Endothelial cell (in vitro differentiated cells): ENCODE measurements at places on chromosomes 4 and X. TPM values are rescaled to one million over a fixed set of nuclear protein-coding genes. Genes with fewer than 3 reads are reported as not detected.

The RNF128 gene
- 2.5 TPM for total RNA-seq

The DDX53 gene
- total RNA-seq: not detected

The TLR1 gene
- total RNA-seq: 0.23 TPM

The CCNA2 gene
- total RNA-seq: 11.4 TPM

The LAS1L gene
- total RNA-seq: 32.8 TPM

The AWAT2 gene
- total RNA-seq: not detected

The SPANXA1 gene
- not detected for total RNA-seq

The CPZ gene
- total RNA-seq: 0.90 TPM

The PLAC1 gene
- total RNA-seq: 0.72 TPM

The LDOC1 gene
- total RNA-seq: 38.1 TPM

The BCAP31 gene
- total RNA-seq: 282 TPM

The MAGEB4 gene
- not detected for total RNA-seq

The RIBC1 gene
- total RNA-seq: 0.97 TPM

The PTPN13 gene
- total RNA-seq: 5.6 TPM

The GCNA gene
- total RNA-seq: 3.0 TPM

The TXLNG gene
- total RNA-seq: 6.6 TPM

The TMPRSS11D gene
- not detected for total RNA-seq

The NUP62CL gene
- total RNA-seq: 9.3 TPM

- no peak for DNase-seq
- no peaks in the 10 kb centered on the region for H3K27me3 ChIP-seq
- H3K36me3 ChIP-seq: peaks cover 8% of the 10 kb centered on the region
- no peak overlapping the region for H3K27ac ChIP-seq
- no peak overlapping the region for H3K4me3 ChIP-seq
- no peaks in the 10 kb centered on the region for H3K4me1 ChIP-seq
These were observed 6.4 kb upstream of the ZNF674 start for GRCh38 chrX:46551494-46552128.

GRCh38 chr4:55887594-55887993 is 34.1 kb downstream of the EXOC1 start:
- no peaks in the 10 kb centered on the region for H3K27me3 ChIP-seq
- H3K36me3 ChIP-seq: peaks cover 7% of the 10 kb centered on the region
- DNase-seq: no peak

GRCh38 chr4:165872461-165873297 is at the start of gene TLL1:
Gene TLL1 (plus strand): TSS chr4:165873237. CDS start chr4:165873905, 668 bp downstream.
- peaks cover 45% of the 10 kb centered on the region for H3K4me1 ChIP-seq
- peak within 1 kb of the TSS; percentile 89 for H3K27ac ChIP-seq
- peaks cover 4% of the 10 kb centered on the region for H3K36me3 ChIP-seq
- H3K27me3 ChIP-seq: peaks cover 3% of the 10 kb centered on the region
- DNase-seq: peak; percentile 41

- no peak overlapping the region for H3K27ac ChIP-seq
- no peaks in the 10 kb centered on the region for H3K27me3 ChIP-seq
- no peaks in the 10 kb centered on the region for H3K4me1 ChIP-seq
- no peak for DNase-seq
These were observed 53.7 kb downstream of the THAP9 start for GRCh38 chr4:82954212-82954611.

DNA sequence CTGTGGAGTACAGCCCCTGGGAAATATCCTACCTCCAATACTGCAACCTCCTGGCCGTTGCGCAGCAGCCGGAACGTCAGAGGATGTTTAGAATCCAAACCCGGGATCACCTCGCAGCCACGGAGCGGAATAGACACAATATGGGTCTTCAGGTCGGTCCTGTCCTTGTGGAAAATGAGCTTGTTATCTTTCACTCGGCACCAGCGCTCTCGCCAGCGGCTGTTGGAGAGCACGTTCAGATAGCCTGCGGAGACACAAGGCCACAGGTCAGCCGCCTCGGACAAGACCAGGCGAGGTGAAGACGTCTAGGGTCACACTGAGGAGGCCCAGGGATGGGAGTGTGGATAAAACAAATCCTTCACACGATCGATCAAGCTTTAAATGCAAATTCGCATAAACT is 139.3 kb downstream of the AFAP1 start:
- no peak for DNase-seq
- peaks cover 9% of the 10 kb centered on the region for H3K27me3 ChIP-seq
- H3K36me3 ChIP-seq: peaks cover 31% of the 10 kb centered on the region
- no peak overlapping the region for H3K27ac ChIP-seq

- H3K27ac ChIP-seq: no peak overlapping the region
- DNase-seq: no peak
- no peaks in the 10 kb centered on the region for H3K36me3 ChIP-seq
- H3K4me3 ChIP-seq: no peak overlapping the region
- H3K27me3 ChIP-seq: peaks cover 2% of the 10 kb centered on the region
These were observed 2.2 kb downstream of the TREX2 start for GRCh38 chrX:153443476-153444332.

- H3K4me3 ChIP-seq: no peak overlapping the region
- peaks cover 3% of the 10 kb centered on the region for H3K4me1 ChIP-seq
- peaks cover 2% of the 10 kb centered on the region for H3K27me3 ChIP-seq
- peaks cover 67% of the 10 kb centered on the region for H3K36me3 ChIP-seq
These were observed 78.9 kb downstream of the IRF2 start for GRCh38 chr4:184395451-184395917.

DNA sequence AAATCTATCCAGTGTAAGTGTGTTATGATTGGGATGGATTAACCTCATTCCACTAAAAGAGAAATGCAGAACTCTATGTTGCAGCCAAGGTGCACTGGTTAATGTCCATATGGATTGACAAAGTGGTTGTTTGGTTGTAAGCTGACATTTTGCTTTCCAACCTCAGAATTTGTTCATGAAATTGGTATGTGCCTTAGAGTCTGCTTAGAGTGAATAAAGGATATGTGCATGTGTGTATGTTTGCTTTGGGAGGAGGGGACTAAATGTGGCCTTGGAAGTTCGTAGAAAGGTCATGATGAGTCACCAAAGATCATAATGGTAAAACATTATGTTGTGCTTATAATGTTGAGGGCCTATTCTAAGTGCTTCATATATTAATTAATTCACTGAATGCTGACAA is 44.1 kb upstream of the MBNL3 start:
- no peak for DNase-seq
- no peak overlapping the region for H3K27ac ChIP-seq
- H3K4me1 ChIP-seq: no peaks in the 10 kb centered on the region
- H3K36me3 ChIP-seq: no peaks in the 10 kb centered on the region
- no peaks in the 10 kb centered on the region for H3K27me3 ChIP-seq

DNA sequence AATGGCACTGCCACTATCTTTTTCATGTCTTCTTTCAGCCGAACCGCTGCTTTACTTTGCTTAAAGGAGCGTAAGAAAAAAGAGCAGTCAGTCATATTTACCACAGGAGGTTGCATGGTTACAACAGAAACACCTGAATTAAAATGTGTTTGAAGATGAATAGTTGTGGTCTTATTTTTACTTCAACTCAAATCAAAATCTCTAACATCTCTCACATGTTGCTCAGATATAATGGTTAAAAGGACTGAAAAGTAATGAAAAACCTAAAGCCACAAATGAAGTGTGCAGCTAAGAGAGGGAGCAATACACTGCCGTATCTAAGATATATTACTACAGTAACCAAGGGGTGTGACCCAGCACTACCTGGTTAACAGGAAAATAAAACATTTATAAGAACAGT is 27.4 kb downstream of the FAM13A start:
- H3K27me3 ChIP-seq: peaks cover 1% of the 10 kb centered on the region
- no peak for DNase-seq
- no peaks in the 10 kb centered on the region for H3K36me3 ChIP-seq
- H3K27ac ChIP-seq: no peak overlapping the region
- H3K4me1 ChIP-seq: no peaks in the 10 kb centered on the region

DNA sequence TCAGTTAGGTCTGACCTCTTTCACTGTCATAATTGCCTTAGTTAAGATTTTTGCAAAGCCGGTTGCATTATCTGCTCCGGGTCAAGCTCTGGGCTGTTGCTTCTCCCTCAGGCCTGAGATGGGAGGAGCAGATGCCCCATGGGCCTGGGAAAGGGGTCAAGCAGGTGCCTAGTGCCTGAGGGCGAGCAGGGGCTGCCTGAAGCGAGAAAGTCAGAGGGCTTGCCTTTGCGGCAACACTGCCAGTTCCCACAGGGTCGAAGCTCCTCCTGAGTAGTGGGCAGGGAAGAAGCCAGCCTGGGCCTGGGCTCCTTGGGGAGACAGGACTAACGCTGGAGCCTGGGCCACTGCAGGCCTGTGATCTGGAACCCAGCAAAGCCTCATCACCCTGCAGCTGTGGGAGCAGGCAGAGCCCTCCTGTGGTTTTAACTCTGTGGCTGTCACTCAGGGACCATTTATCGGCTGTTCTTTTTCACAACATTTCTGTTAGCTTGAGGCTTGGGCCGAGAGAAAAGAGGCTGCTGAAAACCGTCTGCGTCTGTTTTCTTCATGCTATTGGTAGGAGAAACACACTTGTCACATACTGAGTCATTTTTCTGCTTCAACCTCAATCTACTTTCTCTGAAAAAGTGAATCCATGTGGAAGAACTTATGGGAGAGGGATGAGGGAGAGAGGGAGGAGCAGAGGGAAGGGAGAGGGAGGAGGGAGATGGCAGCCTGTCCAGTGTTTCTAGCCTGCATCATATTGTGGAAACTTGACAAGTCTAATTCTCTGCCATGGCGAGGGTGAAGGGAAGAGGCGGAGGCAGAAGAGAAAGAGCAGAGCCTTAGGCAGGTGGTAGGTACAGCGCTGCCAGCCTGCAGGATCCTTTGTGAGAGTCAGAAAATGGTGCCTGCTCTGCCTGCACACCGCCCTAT is 68.4 kb downstream of the RHOH start:
- no peaks in the 10 kb centered on the region for H3K36me3 ChIP-seq
- peaks cover 3% of the 10 kb centered on the region for H3K27me3 ChIP-seq
- no peak overlapping the region for H3K4me3 ChIP-seq
- H3K27ac ChIP-seq: no peak overlapping the region
- no peak for DNase-seq
- peaks cover 3% of the 10 kb centered on the region for H3K4me1 ChIP-seq

GRCh38 chrX:97452283-97452682 is 568.6 kb downstream of the RPA4 start:
- DNase-seq: no peak
- no peaks in the 10 kb centered on the region for H3K36me3 ChIP-seq
- H3K27ac ChIP-seq: no peak overlapping the region

DNA sequence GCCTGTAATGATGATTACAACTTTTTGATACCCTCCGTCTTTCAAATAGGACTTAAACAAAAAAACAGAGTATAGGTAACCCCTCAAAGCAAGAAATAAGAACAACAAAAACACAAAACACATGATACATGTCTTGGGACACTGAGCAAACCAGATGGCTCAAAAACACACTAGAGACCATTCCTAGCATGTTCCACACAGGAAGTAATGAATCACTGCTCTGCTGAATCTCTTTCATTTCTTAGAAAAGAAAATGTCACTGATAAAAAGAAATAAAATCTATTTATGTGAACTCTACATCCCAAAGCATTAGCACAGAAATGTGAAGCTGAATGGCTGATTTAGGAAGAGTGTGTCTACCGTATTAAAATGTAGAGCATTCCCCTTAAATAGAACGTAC is 134.5 kb upstream of the IL15 start:
- no peak for DNase-seq
- H3K36me3 ChIP-seq: no peaks in the 10 kb centered on the region
- H3K4me3 ChIP-seq: no peak overlapping the region
- no peaks in the 10 kb centered on the region for H3K4me1 ChIP-seq
- H3K27ac ChIP-seq: no peak overlapping the region
- H3K27me3 ChIP-seq: peaks cover 3% of the 10 kb centered on the region

GRCh38 chr4:128703948-128704347 is 105.6 kb upstream of the JADE1 start:
- DNase-seq: no peak
- no peaks in the 10 kb centered on the region for H3K27me3 ChIP-seq
- no peak overlapping the region for H3K4me3 ChIP-seq
- no peak overlapping the region for H3K27ac ChIP-seq
- H3K36me3 ChIP-seq: no peaks in the 10 kb centered on the region
- peaks cover 11% of the 10 kb centered on the region for H3K4me1 ChIP-seq

GRCh38 chr4:122744229-122744628 is 11.7 kb downstream of the BBS12 start:
- H3K27ac ChIP-seq: no peak overlapping the region
- no peak overlapping the region for H3K4me3 ChIP-seq
- peaks cover 4% of the 10 kb centered on the region for H3K36me3 ChIP-seq
- H3K27me3 ChIP-seq: peaks cover 2% of the 10 kb centered on the region
- no peak for DNase-seq

- H3K36me3 ChIP-seq: peaks cover 4% of the 10 kb centered on the region
- no peak overlapping the region for H3K4me3 ChIP-seq
- H3K27me3 ChIP-seq: peaks cover 11% of the 10 kb centered on the region
- H3K4me1 ChIP-seq: no peaks in the 10 kb centered on the region
These were observed 45.6 kb downstream of the PPP2R2C start for GRCh38 chr4:6426571-6427438.

DNA sequence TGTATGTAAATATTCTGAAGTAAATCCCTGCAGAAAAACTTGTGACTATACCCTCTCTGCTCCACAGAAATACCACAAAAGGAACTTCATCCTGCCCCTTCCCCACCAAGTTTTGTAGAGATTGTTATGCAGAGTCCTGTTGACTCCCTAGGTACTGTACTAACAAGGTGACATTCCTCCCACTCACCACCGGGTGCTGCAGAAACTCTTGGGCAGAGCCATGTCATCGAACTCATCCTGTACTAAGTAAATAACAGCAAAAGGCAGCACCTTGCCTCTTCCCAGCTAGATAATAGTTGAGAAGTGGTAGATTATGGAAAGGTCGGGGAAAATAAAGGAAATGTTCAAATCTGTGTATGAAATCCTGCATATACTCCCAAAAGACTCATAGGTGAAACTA is 233.3 kb downstream of the STPG2 start:
- no peaks in the 10 kb centered on the region for H3K27me3 ChIP-seq
- H3K4me1 ChIP-seq: no peaks in the 10 kb centered on the region
- H3K4me3 ChIP-seq: no peak overlapping the region
- H3K36me3 ChIP-seq: no peaks in the 10 kb centered on the region
- no peak overlapping the region for H3K27ac ChIP-seq

- H3K36me3 ChIP-seq: peaks cover 8% of the 10 kb centered on the region
- no peaks in the 10 kb centered on the region for H3K27me3 ChIP-seq
- DNase-seq: no peak
- H3K4me3 ChIP-seq: no peak overlapping the region
These were observed 22.8 kb downstream of the USP38 start for GRCh38 chr4:143207555-143207954.

DNA sequence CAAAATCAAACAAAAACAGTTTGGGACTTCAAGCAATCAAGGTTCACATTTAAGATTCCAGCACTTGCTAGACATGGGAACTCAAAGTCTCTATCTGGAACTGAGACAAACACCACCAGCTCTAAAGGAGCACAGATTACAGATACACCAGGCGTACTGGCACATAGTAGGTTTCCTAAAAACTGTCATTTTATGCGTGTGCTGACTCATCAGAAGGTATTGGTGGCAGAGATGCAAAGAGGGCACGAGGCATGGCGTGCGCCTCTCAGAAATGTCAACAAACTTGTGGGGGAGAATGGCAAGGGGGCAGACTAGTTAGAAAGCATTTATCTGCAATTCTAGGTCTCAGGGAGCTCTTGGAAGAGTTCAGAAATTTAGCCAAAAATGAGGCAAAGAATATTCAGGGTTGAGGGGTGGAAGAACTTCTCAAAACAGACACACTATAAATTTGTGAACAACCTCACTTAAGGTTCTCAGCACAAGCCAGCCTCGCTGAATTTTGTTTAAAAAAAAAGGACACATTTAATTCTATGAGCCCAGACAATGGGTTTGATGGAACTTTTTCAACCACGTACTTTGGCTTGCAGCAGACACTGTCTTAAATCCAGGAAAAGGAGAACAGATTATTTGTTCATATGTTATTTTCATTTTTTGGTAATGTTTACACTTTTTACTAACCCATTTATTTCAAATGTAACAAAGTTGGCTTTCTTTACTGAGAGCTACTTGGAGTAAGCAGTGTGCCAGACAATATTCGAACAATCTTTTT is 100.0 kb downstream of the SHISA3 start:
- no peak overlapping the region for H3K4me3 ChIP-seq
- H3K36me3 ChIP-seq: peaks cover 4% of the 10 kb centered on the region
- peaks cover 4% of the 10 kb centered on the region for H3K4me1 ChIP-seq
- no peaks in the 10 kb centered on the region for H3K27me3 ChIP-seq
- DNase-seq: no peak
